ENCODE measurements at places on chromosomes 3 and 15.
A peak's percentile ranks its signal among the peaks of the same experiment; 100 is the strongest.

- no peak for DNase-seq
Observed at GRCh38 chr15:47388299-47388698, 329.0 kb upstream of the SEMA6D start.

GRCh38 chr3:174710612-174711011 lies 148.5 kb upstream of the NAALADL2 start:
- DNase-seq: no peak

DNA sequence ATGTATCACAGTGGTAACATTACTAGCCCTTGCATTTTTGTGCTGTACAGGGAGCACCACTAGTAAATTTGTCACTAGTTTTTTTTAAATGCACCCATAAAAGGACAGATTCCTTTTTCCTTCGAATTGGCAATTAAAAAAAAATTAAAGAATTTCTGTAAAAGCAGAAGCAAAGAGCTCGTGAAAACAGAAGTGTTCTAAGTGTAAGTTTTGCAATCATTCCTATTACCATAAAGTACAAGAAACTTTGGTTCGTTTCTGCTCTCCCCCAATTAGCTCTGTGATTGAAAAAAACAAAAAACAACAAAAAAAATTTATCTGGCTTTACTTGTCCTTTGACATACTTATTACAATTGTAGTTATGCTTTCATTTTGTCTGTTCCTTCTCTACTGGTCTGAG lies 5.3 kb downstream of the SERP1 start:
- DNase-seq: no peak

DNA sequence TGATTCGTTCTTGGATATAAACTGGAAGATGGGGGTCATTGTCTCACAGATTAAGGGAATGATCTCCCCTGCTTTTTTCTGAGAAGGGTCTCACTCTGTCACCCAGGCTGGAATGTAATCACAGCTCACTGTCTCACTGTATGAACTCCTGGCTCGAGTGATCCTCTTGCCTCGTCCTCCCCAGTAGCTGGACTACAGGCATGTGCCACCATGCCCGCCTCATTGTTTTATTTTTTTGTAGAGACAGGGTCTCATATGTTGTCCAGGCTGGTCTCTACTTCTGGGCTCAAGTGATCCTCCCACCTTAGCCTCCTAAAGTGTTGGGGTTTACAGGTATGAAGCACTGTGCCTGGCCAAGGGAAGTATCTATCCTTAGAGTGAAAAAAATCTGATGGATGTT lies 5.4 kb downstream of the OXSR1 start:
- DNase-seq: no peak

GRCh38 chr3:153190923-153191322 lies 28.9 kb downstream of the RAP2B start:
- no peak for DNase-seq

GRCh38 chr3:7428206-7428718 lies 567.3 kb downstream of the GRM7 start:
- no peak for DNase-seq

GRCh38 chr3:181066143-181067087 lies 76.9 kb upstream of the DNAJC19 start:
- DNase-seq: no peak

- peak; percentile 48 for DNase-seq
Observed at GRCh38 chr15:38670128-38671005, 105.8 kb upstream of the RASGRP1 start.

- no peak for DNase-seq
Observed at GRCh38 chr15:97561529-97561928, 399.0 kb upstream of the ARRDC4 start.

DNA sequence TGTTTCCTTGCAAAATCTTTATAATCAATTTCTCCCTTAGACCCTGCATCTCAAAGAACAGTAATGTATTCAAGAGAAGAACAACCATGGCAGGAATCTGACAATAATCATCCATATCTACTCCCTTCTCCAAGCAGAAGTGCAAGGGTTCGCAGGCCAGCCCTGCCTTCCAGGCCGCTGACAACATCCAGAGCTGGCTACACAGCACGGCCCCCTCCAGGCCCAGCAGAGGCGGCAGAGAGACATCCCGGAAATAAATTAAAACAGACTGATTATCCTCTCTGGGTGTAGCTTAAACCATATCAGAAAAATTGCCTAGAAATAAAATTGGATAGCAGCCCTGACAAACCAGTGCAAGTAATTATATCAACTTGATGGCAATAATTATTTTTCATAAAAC lies 223.3 kb downstream of the FAM43A start:
- no peak for DNase-seq

DNA sequence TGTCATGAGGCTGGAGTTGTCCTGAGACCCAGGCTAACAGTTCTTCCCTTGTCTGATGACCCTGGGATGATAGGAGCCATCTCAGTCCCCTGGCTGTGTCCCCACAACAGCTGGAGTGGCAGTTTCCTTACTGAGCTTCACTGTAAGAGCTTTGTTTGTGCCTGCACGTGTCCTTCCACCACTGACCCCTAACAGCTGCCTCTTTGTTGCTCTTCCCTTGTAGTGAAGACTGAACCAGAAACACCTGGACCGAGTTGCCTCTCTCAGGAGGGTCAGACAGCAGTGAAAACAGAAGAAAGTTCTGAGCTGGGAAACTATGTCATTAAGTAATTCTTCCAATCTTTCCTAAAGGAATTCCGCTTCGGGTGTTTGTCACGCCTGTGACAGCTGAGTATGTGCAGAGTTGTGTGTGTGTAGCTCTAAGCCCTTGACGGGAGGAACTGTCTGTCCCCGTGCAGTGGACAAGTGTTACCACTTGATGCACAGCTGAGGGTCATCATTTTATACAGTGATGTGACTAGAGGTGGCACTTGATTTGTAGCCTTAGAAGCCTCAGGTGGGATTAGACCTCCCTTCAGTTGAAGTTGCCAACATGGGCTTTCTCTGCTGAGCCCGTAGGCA lies 25.0 kb downstream of the MAP6D1 start:
- no peak for DNase-seq

- no peak for DNase-seq
Observed at GRCh38 chr3:56406826-56407515, 61.3 kb downstream of the ERC2 start.

GRCh38 chr3:168417016-168417415 lies 321.3 kb upstream of the GOLIM4 start:
- DNase-seq: no peak

DNA sequence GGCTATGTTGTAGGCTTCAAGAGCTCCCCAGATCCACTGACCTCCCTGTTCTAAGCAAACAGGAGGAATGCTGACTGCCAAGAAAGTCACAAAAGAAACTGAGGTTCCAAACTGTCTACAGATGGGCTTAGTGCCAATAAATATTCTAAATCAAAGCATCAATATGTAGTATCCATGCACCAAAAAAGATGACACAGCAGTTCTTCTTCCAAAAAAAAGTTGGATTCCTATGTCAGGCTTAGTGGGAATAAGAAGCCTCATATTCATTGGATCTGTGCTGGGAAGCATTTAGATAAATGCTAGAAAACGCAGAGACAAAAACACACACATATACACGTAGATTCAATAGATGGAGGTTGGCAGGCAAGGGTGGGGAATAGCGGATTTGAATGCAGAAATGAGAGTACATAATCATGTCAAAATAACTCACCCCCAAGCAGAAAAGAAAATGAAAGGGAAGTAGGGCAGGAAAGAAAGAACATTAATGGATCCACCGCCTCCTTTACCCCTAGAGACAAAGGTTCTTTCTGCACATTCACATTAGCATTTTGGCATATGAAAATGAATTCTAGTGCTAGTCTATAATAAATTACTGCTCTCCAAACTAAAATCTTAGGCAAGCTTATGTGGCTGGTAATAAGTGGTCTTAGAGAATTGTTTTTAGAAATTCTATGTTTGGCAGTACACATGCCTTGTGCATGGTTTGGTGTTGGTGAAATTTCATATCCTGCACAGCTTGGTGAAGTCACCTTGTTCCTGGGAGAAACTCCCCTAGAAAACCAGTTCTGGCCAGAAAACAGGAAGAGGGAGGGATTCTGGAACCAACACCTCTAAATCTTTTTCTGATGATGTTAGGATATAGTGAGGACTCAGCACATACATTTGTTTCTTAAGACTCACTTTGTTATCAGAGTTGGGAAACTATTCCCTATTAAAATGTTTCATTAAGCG lies 283.4 kb downstream of the LSAMP start:
- DNase-seq: no peak

DNA sequence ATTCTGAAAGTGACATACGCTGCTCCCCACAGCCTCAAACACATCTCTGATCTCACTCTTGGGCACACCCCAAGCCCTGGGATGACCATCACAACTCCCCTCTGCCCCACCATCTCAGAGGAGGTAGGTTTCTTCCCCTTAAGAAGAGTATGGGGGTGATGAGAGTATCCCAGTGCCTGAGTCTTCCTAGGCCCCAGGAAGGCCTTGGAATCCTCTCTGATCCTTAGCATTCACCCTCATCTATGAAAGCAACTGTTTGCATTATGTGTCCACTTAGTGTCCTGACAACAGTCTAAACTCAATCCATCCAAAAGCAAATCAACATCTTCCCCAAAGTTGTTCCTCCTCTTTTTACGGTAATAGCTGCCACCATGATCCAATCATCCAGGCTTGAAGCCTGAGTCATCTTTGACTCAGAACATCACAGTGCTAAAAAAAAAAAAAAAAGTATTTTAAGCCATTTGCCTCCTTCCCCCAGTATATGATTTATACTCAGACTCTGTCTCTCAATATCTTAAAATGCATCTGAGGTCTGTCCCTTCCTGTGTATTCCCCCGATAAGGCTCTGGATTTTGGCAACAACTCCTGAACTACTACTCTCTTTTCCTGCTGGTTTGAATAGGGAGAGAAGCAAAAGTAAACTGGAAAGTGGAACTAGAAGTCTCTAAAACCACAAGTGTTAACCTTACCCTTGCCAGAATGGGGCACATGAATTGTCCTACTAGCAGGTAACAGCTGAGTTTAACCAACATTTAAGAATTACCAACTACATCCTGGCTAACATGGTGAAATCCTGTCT lies 22.5 kb downstream of the POPDC2 start:
- DNase-seq: no peak

DNA sequence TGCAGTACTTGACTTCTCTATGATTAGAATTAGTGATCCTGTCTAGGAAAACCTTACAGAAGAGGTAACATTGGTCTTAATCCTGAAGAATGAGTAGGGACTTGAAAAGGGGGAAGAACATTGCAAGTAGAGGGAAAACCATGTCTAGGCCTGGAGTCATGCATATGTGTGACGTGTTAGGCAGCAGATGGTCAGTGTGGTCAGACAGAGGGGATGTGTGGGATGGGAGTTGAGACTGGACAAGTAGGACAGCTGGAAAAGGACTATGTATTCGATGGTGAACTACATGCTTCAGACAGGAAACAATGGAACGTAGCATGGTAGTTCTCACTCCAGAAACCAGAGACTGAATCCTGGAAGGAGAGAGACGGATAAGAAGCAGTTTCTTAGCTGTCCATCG lies 235.6 kb upstream of the LRTM1 start:
- no peak for DNase-seq

- DNase-seq: no peak
Observed at GRCh38 chr3:47533996-47534454, 20.5 kb upstream of the ELP6 start.

DNA sequence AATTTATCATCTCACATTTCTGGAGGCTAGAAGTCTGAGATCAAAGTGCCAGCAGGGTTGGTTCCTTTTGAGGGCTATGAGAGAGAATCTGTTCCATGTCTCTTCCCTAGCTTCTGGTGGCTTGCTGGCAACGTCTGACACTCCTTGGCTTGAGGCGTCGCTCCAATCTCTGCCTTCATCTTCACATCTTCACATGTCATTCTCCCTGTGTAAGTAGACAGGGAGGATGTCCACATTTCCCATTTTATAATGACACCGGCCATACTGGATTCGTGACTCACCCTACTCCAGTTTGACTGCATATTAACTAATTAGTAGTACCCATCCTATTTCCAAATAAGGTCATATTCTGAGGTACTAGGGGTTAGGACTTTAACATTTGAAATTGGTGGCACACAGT lies 17.5 kb upstream of the ARHGAP31 start:
- DNase-seq: no peak

DNA sequence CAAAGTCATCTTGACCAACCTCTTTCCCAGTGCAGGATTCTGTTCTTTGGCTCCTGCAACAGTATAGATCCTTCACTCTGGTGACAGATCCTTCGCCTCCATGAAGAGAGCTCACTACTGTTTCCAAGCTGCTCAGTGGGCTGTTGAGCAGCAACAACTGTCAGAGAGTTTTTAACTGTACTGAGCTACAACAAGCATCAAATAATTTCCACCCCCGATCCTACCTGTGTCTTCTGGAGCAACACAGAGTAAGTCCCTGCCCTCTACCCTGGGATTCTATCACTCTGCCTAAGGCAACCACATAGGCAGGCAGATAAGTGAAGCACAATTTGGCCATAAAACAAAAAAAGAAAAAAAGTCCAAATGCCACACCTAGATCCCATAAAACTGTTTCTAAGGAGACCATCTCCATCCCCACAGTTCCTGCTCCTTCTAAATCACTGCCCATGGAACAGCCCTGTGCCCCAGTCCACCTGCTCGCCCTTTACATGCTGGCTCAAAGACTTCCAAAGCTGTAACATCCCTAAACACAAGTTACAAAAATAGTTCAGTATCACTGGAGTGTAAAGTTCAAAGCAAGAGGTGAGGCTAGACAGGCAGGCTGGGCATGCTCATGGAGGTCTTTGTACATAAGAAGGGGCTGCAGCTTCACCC lies 37.8 kb upstream of the ANPEP start:
- no peak for DNase-seq

- no peak for DNase-seq
Observed at GRCh38 chr3:57164217-57164656, 916 bp downstream of the IL17RD start.

GRCh38 chr3:4493941-4494894 lies 1.1 kb downstream of the ITPR1 start:
- DNase-seq: no peak

- no peak for DNase-seq
Observed at GRCh38 chr15:79820820-79821219, 76.0 kb downstream of the MTHFS start.
